ENCODE measurements at places on chromosomes 2 and 18.

DNA sequence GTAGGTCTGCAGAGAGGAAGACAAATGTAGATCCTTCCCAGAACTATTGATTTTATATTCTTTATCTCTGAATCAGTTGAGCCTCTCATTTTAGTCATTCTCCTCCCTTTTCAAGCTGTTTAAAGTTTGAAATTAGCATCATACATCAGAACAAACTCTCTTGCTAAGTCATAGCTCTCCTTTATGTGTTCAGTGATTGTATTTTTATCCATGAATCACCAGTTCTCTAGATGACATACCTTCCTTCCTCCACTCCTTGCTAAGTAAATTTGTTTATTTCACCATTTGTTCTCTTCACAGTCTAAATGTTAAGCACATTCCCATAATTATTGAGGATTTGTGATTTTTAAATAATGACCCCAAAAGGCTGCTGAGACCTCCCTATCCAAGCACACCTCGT lies 63.5 kb upstream of the RAPGEF4 start:
- DNase-seq, result no peak

DNA sequence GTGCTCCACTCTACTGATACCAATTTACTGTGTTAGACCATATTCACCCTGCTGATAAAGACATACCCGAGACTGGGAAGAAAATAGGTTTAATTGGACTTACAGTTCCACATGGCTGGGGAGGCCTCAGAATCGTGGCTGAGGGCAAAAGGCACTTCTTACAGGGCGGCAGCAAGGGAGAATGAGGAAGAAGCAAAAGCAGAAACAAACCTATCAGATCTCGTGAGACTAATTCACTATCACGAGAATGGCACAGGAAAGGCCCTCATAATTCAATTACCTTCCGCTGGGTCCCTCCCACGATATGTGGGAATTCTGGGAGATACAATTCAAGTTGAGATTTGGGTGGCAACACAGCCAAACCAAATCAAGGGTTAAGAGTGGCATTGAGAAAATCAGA lies 65.2 kb downstream of the LDLRAD4 start:
- no peak for DNase-seq

DNA sequence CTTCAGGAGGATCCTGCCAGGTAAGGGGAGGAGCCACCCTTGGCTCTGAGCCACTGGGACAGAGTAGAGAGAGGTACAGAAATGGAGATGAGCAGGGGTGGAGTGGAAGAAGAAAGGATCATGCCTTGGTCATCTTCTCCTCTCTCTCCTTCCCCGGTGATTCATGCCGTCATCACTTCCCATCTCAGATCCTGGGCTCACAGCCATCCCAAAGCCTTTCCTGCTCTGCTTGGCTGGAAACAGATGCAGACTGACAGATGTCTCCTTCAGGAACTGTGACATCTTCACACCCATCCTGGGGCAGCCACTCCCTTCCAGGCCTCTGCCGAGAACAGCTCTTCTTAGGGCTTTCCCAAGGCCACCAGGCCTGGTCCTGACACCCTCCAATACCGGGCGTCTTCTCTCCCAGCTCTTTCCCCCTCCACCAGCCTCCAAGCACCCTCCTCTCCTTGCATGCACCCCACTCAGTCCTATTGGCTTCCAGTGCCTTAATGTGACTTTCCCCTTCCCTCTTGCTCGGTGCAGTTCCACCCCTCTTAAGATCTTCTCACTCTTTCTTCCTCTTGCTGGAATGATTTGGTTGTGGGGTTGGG lies 58.3 kb upstream of the TNP1 start:
- DNase-seq, result no peak

DNA sequence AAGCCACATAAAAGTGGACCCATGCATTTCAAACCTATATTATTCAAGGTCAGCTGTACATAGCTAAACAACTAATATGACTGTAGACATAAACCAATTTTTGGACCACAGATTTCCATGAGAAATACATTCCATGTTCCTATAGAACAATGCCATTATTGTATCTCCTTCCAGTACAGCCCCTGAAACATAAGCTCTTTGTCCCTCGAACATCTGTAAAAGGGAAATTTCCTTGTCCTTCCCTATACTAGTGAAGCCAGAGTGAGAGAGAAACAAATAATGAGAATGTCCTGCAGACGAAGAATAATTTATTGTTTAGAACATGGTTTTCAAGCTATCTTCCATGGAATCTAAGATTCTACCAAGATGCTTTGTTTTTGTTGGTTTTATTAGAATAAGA lies 75.3 kb downstream of the GORASP2 start:
- DNase-seq, result no peak

DNA sequence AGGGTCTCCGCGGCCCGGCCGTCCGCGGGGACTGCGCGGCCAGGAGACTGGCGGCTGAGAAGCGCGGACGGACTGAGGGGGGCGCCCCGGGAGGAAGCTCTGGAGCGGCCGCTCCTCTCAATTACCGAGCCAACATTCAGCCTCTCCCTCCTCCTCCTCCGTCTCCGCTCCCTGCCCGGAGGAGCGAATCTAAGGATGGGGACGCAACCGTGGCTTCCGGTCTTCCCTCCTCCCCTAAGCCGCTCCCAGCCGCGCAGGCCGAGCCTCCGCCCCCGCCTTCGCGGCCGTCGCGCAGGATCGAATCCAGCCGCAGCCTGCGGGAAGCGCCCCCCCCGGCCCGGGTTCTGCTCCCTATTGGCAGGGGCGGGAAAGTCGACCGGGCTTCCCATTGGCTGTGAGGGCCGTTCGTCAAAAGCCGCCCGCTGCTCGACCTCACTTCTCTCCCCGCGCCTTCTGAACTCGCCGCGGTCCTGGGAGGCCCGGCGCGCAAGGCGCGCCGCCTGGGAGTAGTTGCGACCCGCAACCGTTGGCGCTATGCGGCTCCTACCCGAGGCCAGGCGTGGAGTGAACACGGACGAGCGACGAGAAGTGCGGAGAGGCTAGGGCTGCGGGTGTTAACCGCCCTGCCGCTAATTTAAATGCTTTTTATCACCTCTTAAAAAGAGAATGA lies at the start of gene HNRNPLL:
Gene HNRNPLL (minus strand): TSS at position 197 of the 670 bp plus-strand sequence. CDS start 302 bp downstream, outside the sequence.
- peak; percentile 81 for DNase-seq

- DNase-seq, result no peak
These were observed 84.8 kb upstream of the GATA6 start for GRCh38 chr18:22084547-22084946.

DNA sequence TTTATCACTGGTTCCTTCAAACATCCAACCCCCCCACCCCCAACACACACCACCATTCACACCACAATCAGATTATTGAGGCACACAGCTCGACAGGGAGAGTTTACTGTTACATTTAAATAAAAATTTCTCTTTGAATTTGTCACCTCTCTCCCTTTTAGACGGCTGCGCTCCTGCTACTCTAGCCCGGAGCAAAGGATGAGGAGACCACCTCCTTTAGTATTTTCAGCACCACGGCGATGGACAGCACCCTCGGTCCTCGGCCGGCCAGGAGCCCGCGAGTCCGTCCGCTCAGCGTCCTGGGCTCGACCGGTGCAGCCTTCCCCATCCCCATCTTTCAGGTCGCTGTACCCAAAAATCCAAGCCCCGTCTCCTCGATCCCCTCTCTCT lies 892 bp downstream of the CELF4 start:
- DNase-seq, result no peak

GRCh38 chr2:179893616-179894015 lies 32.2 kb upstream of the ZNF385B start:
- no peak for DNase-seq

- DNase-seq, result no peak
These were observed 588.4 kb downstream of the SLC4A3 start for GRCh38 chr2:220215785-220216184.

- no peak for DNase-seq
These were observed 71.8 kb upstream of the ATL2 start for GRCh38 chr2:38448692-38449410.

DNA sequence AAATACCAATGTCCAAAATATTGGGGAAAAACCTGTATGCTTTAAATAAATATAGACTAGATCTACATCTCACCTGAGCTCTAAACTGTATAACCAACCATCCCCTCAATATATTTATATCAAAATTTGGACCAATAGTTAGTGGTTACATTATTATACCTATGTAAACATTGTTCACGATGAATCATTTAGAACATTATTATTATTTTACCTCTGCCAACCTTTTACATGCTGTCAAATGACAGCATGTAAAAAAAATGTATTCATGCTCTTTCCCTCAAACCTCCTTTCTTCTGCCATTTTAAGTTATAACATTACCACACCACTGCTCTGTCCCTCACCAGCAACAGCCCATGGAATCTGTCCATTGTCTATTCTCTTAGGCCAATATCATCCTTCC lies 9.6 kb downstream of the FTCDNL1 start:
- DNase-seq, result no peak

DNA sequence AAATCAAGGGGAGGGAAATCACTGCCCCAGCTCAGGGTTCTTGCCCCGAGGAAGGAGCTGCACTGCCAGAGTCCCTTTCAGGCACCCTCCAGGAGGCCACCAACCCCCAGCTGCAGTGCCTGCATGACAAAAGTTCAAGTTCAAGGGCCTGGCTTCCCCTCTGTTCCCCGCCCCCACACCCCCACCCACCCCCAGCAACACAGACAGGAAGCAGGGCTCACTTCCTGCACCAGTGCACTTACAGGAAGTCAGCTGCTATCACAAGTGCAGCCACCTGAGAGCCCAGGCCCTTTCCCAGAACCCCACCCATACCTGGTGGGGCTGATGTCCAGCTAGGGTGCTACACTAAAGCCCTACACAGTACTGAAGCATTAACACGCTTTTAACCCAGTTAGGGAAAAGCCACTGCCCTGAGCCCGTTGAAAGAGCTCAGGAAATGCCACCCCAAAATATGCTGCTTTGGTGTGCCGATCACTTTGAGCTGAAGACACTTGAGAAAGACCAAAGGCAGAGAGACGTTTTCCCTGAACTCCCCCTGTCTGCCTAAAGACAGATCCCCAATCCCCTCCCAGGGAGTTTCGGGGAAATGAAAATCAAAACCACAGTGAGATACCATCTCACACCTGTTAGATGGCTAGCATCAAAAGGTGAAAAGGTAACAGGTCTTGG lies 109.9 kb upstream of the CAB39 start:
- DNase-seq, result peak; percentile 77

Data from NAMALWA (cell line).